SJCRH30 (cell line): ENCODE measurements at places on chromosomes 16 and 17. TPM values are rescaled to one million over a fixed set of nuclear protein-coding genes. Genes with fewer than 3 reads are reported as not detected.

The KRTAP1-5 gene
- not detected in 2 replicates for total RNA-seq

The KRT27 gene
- not detected in 2 replicates for total RNA-seq

DNA sequence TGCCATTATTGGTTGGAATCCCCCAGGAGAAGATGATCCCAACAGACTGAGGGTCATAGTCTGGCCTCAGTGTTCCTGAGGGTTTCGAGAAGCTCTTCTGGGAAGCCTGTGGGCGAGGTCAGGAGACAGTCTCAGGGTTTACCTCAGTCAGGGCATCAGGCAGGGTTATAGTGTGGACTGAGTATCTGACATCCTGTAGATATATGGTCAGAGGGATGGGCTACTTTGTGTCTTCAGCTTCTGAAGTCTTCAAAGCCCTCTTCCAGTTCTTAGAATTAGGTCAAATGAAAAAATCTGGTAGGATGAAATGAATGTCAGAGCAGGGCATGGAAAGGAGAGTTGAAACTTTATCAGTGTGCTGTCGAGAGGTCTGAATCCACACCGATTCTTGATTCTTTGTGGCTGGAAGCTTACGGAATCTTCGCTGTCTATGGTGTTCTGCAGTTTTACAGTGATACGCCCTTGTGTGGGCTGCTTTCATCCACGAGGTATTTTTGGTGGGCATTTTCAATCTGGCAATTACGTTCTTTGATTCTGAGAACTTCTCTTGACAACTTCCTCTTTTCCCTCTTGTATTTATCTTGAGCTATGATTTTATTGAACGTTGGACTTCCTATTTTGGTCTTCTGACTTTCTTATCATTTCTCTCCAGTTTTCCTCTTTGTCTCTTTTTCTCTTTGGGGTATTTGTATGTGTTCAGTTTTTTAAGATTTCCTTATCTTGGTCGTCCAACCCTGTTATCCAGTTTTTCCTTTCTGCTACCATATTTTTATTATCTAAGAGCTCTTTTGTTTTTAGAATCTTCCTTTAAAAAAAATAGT lies 30.4 kb downstream of the BPTF start:
- no peak for DNase-seq

GRCh38 chr17:73489991-73490390 lies 154.3 kb downstream of the SDK2 start:
- no peak for DNase-seq

DNA sequence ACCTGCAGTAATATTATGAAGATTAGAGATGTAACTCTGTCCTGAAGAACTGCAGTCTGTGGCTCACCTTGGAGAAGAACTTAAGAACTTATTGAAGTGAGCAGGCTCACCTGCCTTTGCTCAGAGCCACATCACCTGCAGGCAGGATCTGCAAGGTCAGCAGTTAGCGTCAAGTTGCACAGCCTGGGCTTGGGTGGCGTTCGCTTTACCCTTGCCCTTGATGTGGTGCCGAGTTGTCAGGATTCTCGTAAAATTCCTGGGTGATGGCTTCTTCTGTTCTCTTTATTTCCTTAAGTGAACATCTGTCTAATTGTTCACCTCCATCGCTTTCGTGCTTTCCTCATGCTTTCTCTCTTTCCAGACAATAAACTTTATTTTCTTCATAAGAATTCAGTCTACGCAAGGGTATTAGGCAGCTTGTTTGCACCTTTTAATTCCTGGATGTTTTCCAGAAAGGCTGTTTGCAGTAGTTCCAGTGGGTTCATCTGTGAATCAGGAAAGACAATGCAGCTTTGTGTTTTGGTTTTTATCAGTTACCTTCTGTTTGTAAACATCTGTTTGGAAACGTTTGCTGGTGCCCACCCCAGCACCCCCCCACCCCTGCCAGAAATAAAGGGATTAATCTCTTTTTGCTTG lies 254.3 kb downstream of the WWOX start:
- DNase-seq, result no peak

DNA sequence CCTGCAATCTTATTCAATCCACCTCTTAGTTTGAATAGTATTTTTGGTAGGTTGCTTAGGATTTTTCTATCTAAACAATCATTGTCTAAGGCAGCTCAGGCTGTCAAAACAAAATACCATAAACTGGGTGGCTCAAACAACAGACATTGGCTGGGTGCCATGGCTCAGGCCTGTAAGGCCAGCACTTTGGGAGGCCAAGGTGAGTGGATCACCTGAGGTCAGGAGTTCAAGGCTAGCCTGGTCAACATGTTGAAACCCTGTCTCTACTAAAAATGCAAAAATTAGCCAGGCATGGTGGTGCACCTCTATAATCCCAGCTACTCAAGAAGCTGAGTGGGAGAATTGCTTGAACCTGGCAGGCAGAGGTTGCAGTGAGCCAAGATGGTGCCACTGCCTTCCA lies 126.7 kb downstream of the CYLD start:
- DNase-seq, result no peak

DNA sequence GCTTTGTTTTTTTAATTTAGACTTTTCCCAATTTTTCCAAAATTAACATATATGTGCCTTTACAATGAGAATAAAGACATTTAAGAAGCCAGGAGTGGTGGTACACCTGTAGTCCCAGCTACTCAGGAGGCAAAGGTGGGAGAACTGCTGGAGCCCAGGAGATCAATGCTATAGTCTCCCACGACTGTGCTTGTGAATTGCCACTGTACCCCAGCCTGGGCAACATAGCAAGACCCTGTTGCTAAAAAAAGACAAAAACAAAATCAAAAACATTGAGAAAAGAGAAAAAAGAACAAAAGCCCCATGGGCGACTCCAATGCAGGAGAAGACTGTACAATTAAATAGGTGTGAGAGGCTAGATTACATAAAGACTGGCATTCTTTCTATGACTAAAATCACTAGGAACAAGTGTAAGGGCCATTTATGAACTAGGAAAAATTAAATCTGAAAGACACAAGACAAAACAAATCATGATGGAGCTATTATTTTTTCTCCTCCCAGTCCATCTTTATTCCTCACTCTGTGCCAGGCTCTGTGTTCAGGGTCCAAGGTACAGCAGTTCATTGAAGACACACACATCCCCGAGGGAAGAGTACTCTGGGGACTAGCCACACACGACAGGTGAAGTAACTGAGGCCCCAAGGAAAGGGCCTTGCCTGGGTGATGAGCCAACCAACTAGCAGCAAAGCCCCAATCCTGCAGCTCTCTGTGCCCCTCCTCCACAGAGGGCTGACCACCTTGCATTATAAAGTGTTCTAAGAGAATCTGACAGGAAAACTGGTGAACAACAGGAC lies 79.8 kb downstream of the CREBBP start:
- DNase-seq, result no peak

- DNase-seq, result peak; percentile 75
These were observed 36.4 kb upstream of the TMEM97 start for GRCh38 chr17:28282596-28282995.
